NCI-H2107 (cell line): ENCODE measurements at places on chromosomes 4 and X.

DNA sequence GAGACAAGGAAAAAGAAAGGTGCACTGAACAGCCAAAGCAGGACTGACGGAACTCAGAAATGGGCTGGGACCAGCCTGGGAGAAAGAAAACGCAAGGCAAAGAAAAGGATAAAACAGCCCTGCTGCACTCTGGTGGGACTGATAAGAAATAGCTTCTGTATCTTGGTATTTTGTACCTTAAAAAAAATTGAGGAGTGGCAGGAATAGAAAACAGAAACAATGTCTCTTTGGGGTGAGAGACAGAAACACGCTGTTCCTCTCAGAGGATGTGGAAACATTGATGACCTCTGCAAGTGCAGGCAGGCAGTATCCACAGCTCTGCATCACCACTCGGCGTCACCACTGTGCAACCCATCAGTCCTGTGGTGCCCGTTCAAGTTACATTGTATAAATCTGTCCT is 152.5 kb upstream of the SPRY1 start:
- DNase-seq: no peak

DNA sequence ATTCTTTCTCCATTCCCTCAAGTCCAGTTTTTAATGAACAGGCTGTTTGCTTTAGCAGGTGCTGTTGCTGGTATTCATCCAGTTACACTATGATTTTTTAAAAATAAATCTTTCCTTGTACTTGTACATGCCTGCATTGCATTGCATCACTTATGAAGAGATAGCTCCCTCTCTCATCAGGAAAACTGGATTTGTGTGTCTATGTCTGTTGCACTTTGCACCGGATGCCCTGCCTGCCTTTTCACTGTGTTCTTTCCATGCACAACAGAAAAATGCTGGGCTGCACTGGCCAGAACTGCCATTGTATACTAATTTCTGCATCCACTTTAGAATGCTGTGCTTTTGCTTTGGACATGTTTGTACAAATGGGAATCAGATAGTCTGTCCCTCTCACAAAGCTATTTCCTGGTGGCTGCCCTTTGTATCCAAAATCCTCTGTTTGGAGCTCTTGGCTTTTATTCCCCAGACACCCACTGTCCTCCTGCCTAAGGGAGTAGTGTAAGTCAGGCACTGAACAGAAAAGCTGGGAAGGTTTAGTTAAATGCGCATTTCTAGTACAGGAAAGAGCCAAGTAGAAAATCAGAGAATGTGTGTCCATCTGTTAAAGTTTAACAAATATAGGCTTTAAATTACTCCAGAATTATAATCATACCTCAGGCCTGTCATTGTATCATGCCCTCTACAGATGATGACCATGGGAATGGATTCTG is 119.1 kb downstream of the MBNL3 start:
- no peak for DNase-seq

- DNase-seq: no peak
These were observed 36.5 kb downstream of the EFNB1 start for GRCh38 chrX:68865300-68865699.

GRCh38 chrX:115311601-115312001 is 22.1 kb downstream of the LUZP4 start:
- DNase-seq: no peak

GRCh38 chr4:150588316-150588715 is 6.4 kb downstream of the MAB21L2 start:
- no peak for DNase-seq

DNA sequence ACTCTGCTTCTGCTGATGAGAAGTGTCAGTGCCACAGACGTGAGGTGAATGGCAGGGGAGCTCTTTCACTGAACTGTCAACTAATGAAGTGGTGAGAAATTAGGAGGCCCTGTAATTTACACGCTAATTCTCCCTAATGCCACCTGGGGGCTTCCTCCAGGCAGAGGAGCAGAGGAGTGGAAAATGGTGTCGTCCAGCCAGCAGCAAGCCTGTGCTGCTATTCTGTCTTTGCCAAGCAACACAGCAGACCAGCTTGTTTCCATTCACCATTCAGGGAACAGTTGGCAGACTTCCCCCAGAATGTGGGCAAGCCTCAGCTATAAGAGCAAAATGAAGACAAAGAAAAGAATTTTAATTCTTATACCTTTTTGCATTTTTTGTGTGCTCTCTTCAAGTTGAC is 245.2 kb upstream of the TET2 start:
- DNase-seq: no peak

DNA sequence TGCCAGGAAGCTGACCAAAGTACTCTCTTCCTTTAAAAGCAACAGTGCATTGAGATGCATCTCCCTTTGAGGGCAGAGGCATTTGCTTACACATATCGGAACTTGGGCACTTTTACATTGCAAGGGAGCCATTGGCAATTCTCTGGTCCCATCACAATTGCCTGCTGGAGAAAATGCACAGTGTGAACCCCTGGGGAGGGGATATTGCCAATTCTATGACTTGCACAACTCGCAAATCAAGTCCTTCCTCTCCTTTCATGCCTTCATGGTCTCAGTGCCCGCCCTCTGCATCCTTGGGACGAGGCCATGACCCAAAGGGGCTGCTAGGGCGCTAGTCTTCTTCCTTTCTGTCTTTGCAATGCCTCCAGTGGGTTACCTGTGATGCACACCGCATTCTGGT is 14.9 kb upstream of the PDZD4 start:
- no peak for DNase-seq

DNA sequence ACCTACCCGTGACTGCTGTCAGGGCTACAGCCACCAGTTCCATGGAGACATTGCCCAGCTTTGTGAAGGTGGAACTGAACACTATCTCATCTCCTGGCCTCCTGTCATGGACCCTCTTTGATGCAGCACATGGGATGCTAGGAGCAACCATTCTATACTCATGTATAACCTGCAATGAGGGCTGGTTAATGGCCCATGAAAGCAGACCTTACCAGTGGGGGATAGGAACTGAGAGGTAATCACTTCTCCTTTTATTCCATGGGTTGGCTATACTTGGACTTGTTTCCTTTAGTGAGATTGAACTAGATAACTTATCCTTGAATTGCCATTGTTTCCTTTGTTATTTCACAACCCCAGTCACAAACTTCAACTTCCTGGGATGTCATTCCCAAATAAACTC is 310.6 kb downstream of the BMPR1B start:
- no peak for DNase-seq

DNA sequence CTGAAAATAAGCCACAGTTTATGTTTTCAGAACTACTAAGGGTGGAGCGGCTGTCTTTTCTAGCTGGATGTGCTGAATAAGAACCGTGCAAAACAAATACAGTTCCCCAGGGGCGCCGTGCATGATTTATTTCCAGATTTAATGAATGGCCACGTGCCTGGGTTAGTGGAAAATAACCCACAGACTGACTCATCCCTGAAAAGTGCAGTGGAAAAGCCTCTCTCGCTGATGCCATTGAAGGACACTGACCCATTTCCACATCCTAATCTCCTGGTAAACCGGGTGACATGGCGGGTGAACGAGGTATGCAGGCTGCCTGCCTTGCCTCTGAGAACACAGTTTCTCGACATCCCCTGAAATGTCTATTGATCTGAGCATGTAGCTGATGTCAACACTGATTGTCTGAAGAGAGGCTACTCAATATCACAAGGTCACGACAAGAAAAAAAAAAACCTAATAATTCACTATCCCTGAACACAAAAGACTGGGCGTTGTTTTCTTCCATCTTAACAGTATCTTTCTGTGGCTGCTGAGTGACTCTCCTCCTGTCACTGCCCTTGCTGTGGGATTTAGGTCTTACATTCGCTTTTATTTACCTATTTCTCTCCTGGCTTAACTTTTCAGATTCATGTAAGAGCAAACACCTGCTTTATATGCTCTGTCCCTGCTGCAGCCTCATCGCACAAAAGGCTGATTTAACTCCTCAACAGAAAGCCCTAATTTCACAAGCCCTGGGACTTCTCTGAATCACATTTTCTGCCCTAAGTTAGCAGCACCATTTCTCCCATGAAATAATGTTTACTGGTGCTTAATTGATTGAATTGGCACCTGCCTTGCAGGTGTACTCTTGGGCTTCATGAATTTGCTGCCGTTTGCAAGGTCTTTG is 76.9 kb upstream of the SCOC start:
- no peak for DNase-seq

GRCh38 chr4:121690001-121690400 is 6.8 kb downstream of the ANXA5 start:
- no peak for DNase-seq

DNA sequence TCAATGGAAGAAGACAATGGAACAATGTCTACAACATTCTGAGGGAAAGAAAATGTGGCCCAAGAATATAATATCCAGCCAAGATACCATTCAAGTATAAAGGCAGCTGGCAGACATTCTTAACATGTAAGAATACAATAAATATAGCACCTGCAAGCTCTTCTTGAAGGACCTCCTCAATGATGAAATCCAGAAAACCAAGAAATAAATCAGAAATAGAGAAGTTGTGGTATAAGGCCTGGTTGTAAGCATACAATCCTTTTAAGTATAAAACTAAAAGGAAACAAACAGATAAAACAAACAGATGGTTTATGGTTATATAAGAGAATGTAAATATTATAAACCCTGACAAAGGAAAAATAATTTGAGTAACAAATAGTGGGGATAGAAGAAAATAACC is 33.4 kb downstream of the SYTL4 start:
- DNase-seq: no peak
